Fibroblast of pulmonary artery (primary cell): ENCODE measurements at places on chromosomes 11 and 22.

GRCh38 chr11:83002053-83002452, 69.6 kb downstream of the RAB30 start:
- peak; percentile 29 for DNase-seq

GRCh38 chr22:49570032-49570848, 257.4 kb downstream of the BRD1 start:
- no peak for DNase-seq

DNA sequence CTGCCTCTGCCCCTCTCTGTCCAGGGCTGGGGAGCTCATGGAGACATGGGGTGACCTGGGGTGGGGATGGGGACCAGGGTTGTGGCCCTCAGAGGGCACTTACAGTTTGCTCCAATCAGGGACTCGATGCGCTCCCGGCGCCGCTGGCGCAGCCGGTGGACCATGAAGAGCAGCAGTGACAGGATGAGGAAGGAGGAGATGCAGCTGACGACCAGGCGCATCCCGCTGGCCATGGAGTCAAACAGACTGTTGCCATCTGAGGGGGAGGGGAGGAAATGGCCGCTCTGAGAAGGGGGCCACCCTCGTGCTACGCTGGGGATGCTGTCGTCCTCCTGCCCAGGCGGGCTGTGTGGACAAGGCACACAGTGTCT, 80.5 kb downstream of the DGCR2 start:
- DNase-seq: no peak

- DNase-seq: no peak
These were observed 57.5 kb downstream of the PAK1 start for GRCh38 chr11:77416357-77416756.

DNA sequence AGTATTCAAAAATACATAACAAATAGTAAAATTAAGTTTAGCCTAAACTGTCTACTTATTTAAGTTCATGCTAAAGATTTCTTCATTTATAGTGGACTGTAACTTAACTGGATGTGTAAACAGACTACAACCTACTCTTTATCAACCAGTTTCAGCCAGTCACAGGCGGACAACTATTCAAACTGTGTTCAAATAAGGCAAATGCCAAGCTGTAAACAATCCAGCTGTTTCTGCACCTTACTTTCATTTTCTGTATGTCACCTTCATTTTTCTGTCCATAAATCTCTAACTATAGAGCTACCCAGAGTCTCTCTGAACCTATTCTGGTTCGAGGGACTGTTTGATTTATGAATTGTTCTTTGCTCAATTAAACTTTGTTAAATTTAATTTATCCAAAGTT, 992.8 kb downstream of the DLG2 start:
- DNase-seq: no peak
